ENCODE measurements at places on chromosomes 16 and 17.

- no peak for DNase-seq
These were observed 128.3 kb downstream of the NLK start for GRCh38 chr17:28170771-28171170.

- DNase-seq, result peak; percentile 95
These were observed 29.7 kb downstream of the CPSF4L start for GRCh38 chr17:73231841-73232586.

- no peak for DNase-seq
These were observed 276.9 kb downstream of the SOX9 start for GRCh38 chr17:72397687-72398086.

DNA sequence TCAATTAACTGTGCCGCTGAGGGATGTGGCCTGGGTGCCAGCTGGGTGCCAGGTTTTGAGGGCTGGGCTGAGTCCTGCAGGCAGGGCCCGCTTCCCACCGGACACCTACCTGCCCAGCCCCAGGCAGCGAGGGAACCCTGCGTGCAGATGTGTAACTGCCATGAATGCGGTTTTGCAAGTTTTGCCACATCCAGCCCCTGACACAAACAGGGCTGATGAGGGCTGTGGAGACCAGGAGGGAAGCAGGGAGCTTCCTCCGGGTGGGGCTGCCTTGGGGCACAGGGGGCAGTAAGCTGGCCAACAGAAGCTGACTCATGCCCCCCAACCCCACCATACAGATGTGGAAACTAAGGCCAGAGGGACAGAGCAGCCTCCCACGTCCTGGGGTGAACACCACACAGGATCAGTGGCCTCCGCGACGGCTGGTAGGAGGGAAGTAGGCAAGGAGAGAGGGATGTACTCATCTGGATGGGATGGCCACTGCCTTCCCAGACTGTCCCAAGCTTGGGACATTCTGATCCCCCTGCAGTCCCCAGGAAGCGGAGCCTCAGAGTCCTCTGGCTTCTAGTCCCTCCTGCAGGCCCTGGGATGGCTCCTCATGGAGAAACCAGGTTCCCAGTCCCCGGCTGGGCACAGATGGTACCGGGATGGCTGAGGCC lies 1.6 kb downstream of the UBALD1 start:
- DNase-seq, result no peak

- no peak for DNase-seq
These were observed 60.3 kb upstream of the CBX4 start for GRCh38 chr17:79899584-79899983.

- DNase-seq, result no peak
These were observed 454.8 kb upstream of the SOX9 start for GRCh38 chr17:71666047-71666446.

DNA sequence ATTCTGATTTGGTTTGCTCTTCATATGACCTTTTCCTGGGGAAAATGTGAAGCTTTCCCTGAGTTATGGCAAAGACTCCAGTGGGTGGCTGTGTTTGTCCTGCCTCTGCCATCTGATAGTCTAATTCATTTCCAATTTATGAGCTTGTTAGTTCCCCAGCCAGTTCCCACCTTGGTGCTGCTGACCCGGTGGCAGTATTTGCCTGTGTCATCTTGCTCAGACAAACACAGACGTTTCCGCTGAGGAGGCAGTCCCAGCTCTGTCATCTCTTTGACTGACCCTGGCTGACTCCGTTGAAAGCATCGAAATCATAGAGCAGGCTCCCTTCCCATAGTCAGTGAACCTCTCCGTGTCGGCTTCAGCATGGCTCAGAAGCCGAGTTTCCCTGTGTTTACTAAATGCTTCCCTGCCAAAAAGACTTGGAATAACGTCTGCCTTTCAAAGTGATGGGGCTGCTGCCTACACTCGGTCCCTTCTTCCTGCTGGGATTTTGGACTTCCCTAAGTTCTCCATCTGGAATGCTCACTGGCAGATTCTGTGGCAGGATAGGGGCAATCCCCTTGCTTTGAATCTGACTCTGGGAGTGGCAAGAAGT lies 538.3 kb downstream of the NPIPA7 start:
- no peak for DNase-seq

DNA sequence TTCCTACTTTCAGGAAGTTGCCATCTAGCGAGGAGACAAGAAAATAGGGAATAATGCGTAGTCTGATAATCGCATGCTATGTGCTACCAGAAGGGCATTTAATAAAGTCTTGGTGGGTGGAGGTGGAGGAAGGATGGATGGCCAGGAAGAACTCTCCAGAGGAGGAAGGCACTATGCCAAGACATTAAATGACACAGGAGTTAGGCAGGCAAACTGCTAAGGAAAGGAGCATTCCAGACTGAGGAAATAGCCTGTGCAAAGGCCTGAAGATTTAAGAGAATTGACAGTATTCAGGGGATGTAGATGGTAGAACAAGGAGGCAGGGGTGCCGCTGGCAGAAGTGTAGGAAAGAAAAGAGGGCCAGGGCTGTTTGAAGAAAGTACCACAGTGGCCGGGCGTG lies 19.3 kb upstream of the ARHGAP44 start:
- no peak for DNase-seq

DNA sequence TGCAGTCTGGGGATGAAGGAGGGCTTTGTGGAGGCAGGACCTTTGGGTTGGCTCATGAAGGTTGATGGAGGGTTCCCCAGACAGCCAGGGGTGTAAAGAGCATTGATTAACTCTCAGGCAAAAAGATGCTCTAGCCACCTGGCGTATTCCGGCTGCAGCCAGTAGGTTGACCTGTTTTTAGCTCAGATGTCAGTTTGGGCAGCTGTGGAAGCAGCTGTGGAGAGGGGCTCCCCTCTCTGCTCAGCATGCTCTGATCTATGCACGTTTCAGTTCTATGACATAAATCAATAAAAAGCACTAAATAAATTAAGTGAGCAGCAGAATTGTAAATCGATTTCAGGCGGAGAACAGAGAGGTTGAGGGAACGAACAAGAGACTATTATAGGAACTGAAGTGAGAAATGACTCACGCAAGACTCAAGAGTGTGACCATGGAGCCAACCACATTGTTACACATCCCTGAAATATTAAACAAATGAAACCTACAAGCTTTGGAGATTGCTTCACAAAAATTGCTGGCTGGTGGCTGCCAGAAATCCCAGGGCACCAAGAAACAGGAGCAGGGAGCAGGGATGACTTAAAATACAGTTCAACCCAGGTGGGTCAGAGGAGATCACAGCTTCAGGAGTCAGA lies 111.9 kb downstream of the GSG1L start:
- DNase-seq, result no peak

GRCh38 chr16:73199214-73199613 lies 151.3 kb upstream of the ZFHX3 start:
- DNase-seq, result peak; percentile 13

GRCh38 chr16:86074651-86075487 lies 175.9 kb downstream of the IRF8 start:
- DNase-seq, result no peak

- DNase-seq, result no peak
These were observed 45.1 kb downstream of the SF3B3 start for GRCh38 chr16:70568601-70569237.

- no peak for DNase-seq
These were observed 87.9 kb downstream of the TMEM114 start for GRCh38 chr16:8502446-8502845.

GRCh38 chr16:5768445-5768844 lies 670.9 kb upstream of the EEF2KMT start:
- no peak for DNase-seq

DNA sequence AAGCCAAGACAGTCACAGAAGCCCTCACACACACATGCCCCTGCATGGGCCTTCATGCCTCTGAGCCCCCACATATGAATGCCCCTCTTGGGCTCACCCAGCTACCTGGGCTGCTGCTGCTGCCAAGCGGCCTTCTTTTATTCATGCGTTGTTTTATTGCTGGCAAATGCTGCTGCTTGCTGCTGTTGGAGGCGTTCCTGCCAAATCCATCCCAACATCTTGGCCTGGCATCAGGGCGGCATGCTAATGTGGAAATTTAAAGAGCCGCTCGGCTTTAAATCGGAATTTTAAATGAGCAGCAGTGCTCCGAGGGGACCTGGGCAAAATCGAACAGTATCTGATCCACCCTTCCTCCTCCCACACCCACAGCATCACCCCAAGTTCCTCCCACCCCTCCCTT lies 39.0 kb downstream of the NEUROD2 start:
- no peak for DNase-seq

- no peak for DNase-seq
These were observed at the start of gene GAS7 for GRCh38 chr17:10198509-10199249. TSS of gene GAS7 (minus strand) at chr17:10198606.

Data from NCI-H2227 treated with DMSO at 0.1 percent for 48 hours (cell line).